ENCODE measurements at places on chromosomes 3 and 15. TPM values are rescaled to one million over a fixed set of nuclear protein-coding genes. Genes with fewer than 3 reads are reported as not detected.

The CCDC33 gene
- total RNA-seq = not detected

The ADGRG7 gene
- total RNA-seq = not detected

The OXSR1 gene
- total RNA-seq = 51.8 TPM

The FSIP1 gene
- not detected for total RNA-seq

The MFN1 gene
- 48.0 TPM for total RNA-seq

The ANKRD63 gene
- total RNA-seq = not detected

The TASOR gene
- 47.9 TPM for total RNA-seq

The GRAMD2A gene
- total RNA-seq = not detected

The TFG gene
- 83.1 TPM for total RNA-seq

The DUOX1 gene
- 2.5 TPM for total RNA-seq

The KIF7 gene
- total RNA-seq = 12.7 TPM

The TCF12 gene
- 103 TPM for total RNA-seq

The EAF1 gene
- total RNA-seq = 18.9 TPM

- no peak for DNase-seq
These were observed 873 bp downstream of the C3orf70 start for GRCh38 chr3:185151964-185152409.

DNA sequence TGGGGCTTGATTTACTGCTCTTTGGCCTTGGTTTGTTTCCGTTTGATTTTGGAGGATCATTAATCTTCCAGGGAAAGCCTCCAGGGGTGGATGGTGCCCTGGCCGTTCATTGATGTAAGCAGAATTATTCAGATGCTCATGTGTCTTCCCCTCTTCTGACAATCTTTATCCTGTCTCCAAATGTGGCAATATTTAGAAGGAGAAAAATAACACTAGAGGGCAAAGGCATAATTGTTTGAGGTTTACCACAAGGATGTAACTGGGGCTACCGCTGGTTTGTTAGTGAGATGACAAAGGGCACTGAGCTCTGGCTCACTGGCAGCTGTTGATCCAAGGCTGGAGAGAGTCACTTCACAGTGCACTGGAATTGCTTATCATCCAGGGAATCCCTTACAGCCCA lies 18.2 kb upstream of the PLCL2 start:
- no peak for DNase-seq

GRCh38 chr3:89239774-89240173 lies 132.4 kb downstream of the EPHA3 start:
- no peak for DNase-seq

- DNase-seq = no peak
These were observed 5.8 kb upstream of the RAD51 start for GRCh38 chr15:40688932-40689799.

DNA sequence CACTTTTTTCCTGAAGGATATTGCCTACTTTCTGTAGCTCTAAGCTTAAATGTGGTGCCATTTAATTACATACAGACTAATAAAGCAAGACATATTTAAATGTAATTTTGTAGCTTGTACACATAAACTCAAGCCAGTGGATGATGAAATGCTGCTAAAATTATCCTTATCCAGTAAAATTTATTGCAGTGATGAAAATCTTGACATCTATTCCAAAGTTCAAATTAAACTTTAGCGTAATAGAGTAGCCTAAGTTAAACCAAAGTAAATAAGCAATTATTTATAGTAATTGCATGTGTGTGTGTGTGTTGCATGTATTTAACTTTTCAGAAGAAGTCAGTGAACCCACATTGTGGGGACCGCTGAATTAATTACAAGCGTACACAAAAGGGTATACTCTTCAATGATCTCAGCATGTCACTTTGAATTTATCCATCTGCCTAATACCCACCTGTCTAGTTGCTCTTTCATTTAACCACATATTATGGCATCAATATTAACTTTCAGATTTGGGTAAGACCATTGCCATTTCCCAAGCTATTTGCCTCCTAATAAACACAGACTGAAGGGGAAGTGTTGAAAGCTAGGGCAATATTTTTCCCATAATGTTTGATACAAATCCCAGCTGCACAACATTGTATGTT lies 85.0 kb downstream of the MECOM start:
- DNase-seq = no peak

DNA sequence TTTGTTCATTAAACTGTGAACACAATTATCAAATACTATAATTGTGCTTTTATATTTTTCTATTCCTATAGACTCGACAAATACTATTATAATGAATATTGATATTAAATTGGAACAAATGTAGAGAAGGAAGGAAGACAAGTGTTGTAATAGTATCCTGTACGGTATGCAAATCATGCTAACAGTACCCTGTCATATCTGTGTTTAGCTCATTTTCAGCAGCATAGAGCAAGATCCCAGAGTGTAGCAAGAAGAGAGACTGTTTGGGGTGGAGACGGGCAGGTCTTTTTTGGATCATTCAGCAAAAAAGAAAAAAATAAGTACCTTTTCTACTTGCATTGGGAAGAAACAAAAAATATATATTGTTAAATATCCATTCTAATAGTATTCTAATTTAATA lies 224.1 kb downstream of the TPRG1 start:
- DNase-seq = no peak

- no peak for DNase-seq
These were observed 83.6 kb upstream of the SPATA12 start for GRCh38 chr3:56976651-56977560.

DNA sequence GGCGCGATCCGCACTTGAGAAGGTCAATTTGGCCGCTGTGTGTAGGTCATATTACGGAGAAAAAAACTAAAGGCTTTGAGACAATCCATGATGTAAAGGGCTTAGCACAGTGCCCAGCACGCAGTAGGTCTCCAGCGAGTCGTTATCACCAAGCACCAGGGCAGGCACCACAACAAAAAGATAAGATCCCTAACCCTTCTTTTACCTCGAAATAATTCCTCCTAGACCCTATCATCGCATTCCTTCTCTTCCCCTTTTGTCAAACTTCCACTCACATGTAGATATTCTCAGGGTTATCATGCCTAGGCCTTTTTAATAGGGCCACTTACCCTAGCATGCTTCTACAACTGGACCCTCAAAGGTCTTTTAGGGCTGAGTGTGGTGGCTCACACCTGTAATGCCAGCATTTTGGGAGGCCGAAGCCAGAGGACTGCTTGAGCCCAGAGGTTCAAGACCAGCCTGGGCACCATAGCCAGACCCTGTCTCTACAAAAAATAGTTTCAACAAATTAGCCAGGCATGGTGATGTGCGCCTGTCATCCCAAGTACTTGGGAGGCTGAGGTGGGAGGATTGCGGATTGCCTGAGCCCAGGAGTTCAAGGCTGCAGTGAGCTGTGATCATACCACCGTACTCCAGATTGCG lies 13.5 kb downstream of the ZNF774 start:
- DNase-seq = no peak

DNA sequence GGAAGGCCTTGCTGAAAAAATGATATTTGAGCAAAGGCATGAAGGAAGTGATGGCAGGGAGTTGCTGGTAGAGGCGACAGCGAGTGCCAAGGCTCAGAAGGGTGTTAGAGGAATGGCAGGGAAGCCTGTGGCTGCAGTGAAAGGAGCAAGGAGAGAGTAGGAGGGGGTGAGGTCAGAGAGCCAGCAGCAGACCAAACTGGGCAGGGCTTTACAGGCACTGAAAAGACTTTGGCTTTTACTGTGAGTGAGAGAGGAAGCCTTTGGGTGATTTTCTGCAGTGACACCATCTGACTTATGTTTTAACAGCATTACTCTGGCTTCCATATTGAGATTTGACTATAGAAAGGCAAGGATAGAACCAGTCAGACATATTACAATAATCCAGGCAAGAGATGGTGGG lies 11.4 kb downstream of the TICRR start:
- DNase-seq = no peak

GRCh38 chr3:114584734-114585371 lies 291.0 kb downstream of the TIGIT start:
- DNase-seq = no peak

DNA sequence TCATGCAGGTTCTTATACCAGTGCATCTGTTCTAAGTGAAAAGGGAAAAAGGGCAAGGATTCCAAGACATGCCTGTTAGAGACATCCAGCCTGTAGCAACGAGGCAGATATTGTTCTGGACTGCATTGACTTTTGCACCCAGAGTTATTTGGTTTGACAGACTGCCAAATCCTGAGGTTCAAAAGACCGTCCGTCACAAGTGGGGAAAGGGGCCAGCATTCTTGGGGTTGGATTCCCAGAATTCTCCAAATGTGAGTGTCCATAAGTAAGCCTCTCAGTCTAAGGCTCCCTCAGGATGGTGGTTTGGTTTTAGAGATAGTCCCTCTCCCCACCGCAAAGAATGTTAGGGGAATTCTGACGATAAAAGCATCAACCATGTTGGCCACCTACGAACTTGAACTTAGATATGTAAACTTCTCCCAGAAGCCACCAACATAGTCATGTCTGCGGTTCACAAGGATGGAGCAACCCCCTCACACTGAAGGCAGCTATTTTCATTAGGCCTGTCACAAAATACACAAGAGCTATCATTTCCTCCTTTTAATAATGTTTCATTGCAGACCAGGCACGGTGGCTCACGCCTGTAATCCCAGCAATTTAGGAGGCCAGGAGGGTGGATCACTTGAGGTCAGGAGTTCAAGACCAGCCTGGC lies 13.6 kb upstream of the LACTB start:
- no peak for DNase-seq

DNA sequence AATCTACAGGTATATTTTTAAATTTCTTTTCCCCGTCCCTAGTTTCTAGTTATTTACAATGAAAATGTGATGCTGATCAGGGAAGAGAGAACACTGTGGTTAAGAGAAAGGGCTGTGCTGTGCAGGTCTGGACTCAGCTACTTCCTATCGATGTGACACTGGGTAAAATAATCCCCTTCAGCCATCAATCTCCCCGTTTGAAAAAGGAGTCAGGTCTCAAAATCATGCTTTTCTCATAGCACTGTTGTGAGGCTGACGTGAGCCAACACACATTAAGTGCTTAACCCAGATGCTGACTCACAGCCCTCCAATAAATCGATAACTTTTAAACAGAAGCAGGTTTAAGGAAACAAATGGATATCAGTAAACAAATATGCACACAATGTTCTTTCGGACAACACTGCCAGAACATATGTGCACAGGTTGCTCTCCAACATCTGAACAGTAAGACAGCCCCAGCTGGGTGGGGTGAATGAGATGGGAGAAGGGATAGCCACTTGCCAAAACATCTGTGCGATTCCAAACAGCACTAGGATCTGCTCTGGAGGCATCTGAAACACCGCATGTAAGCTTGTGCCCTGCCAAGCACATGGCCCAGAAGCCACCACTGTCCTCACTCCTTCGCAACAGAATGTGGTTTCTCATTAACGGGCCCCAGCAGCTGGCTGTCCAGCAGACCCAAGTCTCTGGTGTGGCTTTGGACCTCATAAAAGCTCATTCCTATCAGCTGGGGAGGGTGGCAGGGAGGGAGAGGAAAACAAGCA lies 143.2 kb upstream of the PRICKLE2 start:
- no peak for DNase-seq

DNA sequence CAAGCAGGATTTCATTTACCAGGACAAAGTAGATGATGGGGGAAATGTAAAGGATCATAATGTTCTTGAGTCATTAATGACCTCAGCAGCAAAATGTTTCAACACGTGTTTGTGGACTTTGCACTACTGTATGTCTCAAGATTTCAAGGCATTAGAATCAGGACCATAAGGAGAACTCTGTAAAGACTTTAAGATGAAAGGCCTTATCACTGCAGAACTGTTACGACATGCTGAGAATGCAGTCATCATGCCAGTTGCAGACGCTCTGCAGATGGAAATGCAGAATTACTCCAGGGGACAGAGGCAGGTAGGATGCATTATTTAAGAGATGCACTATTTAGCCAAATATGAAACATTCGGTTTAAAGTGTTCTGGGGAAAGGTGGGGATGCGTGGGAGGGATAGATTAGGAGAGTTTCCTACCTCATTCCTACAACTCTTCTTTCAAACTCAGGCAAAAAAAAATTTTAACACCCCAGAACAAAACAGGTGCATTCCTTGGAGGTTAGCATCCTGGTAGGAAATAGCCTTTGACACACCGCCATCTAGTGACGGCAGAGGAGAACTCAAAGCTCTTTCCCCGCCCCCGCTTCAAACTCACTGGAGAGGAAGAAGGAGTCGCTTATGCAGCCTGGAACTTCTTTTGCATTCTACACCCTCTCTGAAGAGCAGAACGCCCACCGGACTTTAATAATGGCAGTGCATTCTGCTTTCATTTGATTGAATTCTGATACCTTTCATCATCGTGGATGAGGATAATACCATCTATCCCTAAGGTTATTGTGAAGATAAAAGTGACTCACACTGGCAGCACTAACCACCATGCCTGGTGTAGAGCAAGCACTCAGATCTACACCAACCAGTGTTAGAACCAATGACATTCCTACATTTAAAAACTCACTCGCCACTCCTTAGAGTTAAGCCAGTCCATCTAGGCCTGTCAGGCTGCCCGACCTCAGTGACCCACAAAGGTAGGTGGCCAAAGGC lies 43.1 kb upstream of the TOPAZ1 start:
- no peak for DNase-seq

- DNase-seq = no peak
These were observed 161.1 kb upstream of the TBL1XR1 start for GRCh38 chr3:177358091-177358976.

GRCh38 chr15:89009080-89009479 lies 79.2 kb upstream of the ABHD2 start:
- peak; percentile 18 for DNase-seq

GRCh38 chr3:168338161-168338560 lies 242.4 kb upstream of the GOLIM4 start:
- DNase-seq = no peak

DNA sequence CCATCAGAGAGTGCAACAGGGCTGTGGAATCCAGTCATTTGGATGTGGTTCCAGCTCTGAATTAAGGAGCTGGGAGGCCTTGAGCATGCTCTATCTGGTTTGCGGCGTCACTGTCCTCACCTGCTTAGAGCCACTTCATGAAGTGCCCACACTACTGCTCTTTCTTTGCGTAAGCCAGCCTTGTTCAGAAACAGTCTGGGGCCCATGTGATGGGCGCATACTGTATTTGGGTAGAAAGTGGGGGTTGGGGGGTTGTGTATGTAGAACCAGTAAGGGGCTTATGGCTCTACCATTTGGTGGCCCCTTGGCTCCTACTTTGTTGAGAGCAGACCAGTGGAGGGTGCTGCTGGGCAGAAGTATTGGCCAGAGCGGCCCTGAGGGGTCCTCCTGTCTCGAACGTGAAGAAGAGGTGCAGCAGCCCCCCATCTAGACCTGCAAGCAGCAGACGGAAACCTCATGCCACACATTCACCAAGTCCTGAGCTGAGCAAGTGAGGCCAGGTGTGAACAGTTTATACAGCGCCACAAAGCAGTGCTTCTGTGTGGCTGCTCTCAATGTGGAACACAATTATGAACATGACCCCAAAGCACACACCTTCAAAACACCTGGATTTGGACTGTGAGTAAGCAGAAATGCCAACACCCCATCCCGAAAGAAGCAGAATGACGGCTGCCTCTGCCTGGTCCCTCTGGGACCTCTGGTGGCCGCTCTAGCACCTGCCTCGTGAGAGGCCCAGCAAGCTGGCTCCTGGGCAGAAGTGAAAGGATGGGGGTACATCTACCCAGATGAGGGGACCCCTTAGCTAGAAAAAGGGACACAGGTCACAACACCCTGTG lies 26.6 kb downstream of the SRPRB start:
- no peak for DNase-seq

DNA sequence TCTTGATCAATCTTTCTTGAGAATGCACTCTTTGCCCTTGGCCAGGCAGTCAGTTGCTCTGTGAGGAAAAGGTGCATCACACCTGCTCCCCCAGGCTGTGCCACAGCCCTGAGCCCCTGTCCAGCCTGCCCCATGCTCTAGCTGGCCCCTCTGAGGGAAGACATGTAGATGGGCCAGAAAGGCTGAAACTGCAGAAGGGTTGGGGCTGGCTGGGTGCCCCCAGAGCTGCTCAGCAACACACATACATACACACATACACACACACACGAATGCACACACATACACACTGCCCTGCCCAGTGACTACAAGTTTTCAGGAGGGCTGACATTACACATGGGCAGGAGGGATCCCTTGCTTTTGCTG lies 16.4 kb downstream of the TBC1D21 start:
- DNase-seq = no peak

Measured in mesenteric fat pad (tissue), 1 donor.